ENCODE measurements at places on chromosomes 4 and X.

- DNase-seq: no peak
Observed at GRCh38 chr4:135573251-135573650, 1371.7 kb upstream of the PABPC4L start.

DNA sequence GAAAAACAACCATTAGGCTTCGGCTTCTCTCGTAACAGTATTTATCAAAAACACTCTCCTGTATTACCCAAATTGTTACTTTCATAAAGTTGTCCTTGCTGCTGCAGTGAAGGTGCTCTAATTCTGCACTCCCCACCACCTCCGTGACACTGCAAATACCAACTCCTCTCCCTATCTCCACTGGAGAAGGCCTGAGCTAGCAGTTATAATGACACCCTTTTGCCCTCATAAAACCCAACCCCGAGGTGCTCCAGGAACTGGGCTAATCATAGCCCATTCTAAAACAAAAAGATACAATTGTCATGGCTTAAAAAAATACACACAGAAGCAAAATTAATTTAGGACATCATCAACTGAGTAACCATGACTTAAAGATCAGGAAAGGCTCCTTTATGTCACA lies 59.2 kb downstream of the MAP7D2 start:
- DNase-seq: no peak

DNA sequence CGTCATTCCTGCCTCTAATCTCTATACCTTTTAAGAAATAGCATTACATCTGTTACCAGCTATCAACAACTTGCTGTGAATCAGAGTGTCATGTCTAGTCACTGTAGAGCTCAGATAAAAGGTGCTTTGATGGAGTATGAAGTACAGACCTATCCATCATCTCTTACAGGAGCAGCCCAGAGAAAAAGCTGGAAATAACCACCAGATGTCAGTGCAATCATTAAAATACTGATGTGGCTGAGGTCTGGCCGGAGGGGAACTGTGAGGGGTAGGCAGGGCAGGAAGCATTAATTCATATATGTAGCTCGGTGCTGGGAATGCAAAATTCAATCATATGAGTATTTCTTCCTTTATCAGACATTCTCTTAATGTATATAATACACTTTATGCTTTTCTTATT lies 100.6 kb downstream of the AKAP4 start:
- DNase-seq: no peak

DNA sequence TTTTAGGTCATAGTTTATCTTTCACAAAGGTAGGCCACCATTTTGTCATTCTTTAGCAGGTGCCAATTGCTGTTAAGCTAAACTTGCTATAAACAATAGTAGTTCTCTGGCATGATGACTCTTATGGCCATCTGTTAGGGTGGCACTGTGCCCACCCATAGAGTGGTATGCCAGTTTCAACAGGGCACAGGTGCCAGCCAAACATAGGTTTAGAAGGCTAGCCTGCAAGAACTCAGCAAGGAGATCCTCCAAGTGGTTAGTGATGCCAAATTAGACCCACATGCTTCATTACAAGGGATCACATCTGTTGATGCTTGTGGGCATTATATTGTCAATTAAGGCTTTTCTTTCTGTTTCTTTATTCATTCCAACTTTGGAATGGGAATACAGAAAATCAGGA lies 204.5 kb downstream of the FMR1NB start:
- DNase-seq: no peak

DNA sequence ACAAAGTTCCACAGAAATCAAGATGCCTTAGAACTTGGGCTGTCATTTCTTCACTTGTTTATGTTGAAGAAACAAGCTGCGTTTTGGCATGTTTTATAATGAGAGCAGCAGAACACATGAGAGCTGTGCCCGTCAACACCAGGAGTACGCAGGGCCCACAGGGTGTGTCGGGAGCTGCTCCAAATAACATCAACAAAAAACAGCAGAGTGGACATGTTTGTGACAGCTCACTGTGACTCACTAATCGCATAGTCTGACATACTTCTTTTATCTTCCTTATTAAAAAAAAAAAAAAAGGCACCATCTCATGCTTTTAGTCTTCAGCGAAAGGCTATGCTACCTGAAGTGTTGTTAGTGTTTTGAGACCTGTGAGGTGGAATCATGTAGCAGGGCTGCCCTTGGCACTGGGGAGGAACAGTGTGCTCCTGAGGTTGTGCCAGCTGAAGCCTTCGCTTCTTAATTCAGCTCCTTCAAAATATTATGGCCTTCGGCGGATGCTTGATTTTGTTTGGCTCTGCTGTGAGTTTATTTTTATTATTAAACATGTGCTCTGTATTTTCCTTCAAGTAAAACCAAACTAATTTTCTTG lies 32.8 kb downstream of the FHDC1 start:
- no peak for DNase-seq

DNA sequence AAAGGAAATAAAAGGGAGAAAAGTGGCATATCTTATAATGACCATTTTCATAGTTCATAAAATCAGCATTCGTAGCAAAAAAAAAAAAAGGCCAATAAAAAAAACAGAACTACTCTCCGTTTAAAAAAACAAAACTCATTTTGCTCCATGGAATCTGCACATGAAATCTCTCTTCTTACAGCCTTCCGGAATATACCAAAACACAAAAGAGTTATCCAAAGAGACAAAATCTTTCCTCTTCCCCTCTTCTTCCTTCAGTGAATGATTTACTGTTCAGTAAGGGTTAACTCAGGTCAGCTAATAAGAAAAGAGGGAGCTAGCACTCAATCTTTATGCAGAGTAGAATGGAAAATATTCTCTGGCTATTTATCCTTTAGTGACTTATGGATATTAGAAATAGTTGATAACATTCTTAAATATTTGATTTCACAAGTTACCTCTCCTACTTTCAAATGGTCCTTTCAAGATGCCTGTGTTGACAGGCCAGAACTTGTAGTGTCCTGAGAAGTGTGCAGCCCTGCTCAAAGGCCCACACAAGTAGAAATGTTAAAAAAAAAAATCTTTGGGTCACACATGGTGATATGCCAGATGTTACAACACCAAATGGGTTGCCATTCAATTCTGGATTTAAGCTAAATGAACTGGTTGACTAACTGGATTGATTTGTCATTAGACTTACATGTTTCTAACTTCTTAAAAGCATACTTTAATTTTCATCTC lies 42.1 kb downstream of the PDGFC start:
- no peak for DNase-seq

- DNase-seq: no peak
Observed at GRCh38 chrX:7091923-7092322, 55.6 kb upstream of the STS start.

DNA sequence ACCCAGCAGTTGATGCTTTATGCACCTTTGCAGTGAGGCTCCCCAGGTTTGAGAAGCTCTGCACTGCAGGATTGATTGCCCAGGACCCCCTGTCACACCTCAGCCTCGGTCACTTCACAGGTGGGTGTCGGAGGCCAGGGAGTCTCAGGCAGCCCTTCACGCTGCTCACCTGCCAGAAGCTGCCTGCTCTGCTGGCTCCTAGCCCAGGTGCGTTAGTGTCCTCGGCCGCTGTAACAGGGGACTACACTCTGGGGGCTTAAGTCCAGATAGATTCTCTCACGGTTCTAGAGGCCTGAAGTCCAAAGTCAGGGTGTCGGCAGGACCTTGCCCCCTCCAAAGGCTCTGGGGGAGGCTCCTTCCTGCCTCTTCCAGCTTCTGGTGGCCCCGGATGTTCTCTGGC lies 79.9 kb downstream of the CPZ start:
- no peak for DNase-seq

DNA sequence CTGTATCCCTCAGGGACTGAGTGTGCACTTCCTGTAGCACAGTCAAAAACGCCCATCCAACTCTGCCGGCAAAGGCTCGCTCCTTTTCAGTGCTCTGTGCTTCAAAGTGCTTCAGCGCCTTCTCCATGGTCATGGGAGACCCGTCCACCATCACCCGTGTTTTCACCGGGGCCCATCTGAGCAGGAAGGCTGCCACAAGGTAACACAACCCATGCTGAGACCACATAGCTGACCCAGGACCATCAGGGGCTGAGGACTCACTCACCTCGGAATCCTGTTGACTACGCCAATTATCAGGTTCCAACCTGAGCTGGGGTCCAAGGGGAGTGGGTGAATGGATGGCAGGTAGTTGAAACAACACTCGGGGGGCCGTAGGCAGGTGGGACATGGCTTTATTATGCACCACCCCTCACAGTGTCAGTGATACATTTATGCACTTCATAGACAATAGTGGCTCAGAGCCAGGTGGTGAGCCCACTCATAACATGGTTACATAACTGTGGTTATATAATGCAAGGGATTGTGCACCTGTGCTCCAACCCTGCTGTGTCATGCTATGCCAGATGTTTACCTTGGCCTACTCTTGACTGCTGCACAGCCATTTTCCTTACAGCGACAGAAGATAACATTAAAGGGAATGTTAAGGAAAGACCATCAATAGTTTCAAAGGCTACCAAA lies 227.8 kb downstream of the ADGRL3 start:
- no peak for DNase-seq

Data from brain pericyte (primary cell).